Foreskin melanocyte (primary cell): ENCODE measurements at places on chromosomes 2 and 18.

- DNase-seq = no peak
Measured at GRCh38 chr2:64325852-64326577, 127.9 kb upstream of the LGALSL start.

DNA sequence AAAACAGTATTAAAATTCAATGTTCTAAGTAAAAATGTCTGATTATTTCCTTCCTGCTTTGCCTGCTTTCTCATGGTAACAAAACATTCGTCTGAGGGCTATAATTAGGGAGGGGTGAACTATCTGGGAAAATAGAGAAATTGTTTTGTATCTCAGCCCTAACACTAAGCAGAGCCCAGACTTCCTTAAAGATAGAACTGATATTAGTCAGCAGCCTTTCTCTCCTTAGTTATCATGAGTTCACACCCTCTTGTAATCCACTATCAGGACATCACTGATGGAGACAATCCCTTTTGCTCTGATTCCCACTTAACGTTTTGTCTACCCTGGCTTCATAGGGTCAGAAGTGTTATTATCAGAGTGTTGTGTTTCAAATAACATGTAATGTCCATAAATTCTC is 701.1 kb upstream of the ZEB2 start:
- no peak for DNase-seq

- no peak for DNase-seq
Measured at GRCh38 chr2:235754357-235755207, 260.7 kb downstream of the AGAP1 start.

- no peak for DNase-seq
Measured at GRCh38 chr18:31268985-31269406, 49.0 kb upstream of the DSG1 start.

GRCh38 chr2:105725388-105725787 is 19.3 kb upstream of the NCK2 start:
- DNase-seq = no peak

GRCh38 chr2:206936843-206937230 is 2.5 kb upstream of the CPO start:
- DNase-seq = no peak

- DNase-seq = no peak
Measured at GRCh38 chr2:18412980-18413675, 147.3 kb downstream of the RDH14 start.

DNA sequence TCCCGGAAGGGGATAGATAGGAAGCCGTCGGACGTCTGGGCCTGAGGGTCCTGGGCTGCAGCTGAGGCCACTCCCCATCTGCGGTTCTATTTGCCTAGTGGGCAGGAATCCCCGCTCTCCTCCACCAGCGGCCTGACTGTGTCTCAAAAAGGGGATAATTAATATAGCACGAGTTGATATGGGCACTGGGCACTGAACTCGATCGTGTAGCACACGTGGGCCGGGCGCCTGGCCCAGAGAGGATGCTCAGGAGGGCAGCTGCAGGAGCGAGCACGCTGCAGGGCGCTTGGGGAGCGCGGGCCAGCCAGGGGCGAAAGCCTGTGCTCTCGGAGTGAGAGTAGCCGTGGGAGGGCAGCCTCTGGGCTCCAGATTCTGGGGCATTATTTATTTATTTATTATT is 8.8 kb upstream of the GBX2 start:
- no peak for DNase-seq

GRCh38 chr18:55579501-55580270 is 8.3 kb downstream of the TCF4 start:
- no peak for DNase-seq
